NCI-H2081 (cell line): ENCODE measurements at places on chromosomes 5 and 9.

GRCh38 chr9:81971727-81972126, 16.8 kb upstream of the SPATA31D1 start:
- DNase-seq = no peak

GRCh38 chr5:19733612-19734495, 254.1 kb downstream of the CDH18 start:
- DNase-seq = no peak

DNA sequence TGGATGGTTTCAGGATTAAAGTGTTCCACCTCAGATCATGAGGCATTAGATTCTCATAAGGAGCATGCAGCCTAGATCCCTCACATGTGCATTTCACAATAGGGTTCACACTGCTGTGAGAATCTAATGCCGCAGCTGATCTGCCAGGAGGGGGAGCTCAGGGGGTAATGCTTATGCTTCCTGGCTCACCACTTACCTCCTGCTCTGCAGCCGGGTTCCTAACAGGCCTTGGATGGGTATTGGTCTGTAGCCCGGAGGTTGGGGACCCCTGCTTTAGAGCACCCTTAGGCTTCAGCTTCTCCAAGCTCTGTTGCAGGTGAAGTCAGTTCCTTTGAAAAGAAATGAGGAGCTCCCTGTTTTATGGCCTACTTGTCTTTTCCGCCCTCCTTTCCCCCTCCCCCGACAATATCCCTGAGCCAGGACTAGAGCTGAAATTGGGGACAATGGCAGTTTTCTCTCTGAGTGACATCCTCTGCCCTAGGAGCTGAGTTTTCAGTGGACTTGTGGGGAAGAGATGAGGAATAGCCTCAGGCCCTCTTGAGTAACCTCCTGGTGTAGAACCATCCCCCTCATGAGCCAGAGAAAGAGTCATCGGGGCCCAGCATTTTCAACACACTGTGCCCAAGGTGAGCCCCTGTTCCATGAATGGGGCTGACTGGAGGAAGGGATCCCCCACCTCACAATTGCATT, 16.2 kb upstream of the MAT2B start:
- DNase-seq = no peak

- DNase-seq = no peak
These were observed 2.5 kb downstream of the TMCO6 start for GRCh38 chr5:140641716-140642115.

DNA sequence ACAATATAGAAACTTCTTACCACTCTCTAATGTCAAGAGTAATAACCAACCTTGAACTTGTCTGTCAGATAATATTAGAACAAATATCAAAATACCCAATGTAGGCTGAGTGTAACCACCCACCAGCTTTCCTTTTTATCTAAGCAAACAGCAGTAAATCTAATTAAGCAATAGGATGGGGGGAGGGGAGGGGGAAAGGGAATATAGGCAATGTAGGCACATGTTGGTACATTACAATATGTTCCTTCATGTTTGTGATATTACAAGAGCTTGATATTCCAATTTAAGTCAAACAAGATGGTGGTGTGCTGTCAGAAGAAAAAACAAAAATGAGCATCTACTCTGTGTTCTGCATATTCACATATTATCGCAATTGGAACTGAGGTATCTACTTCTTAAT, 158.2 kb downstream of the DENND1A start:
- no peak for DNase-seq

- DNase-seq = no peak
These were observed 129.3 kb upstream of the LPCAT1 start for GRCh38 chr5:1652873-1653697.

- no peak for DNase-seq
These were observed 65.4 kb upstream of the FAM174A start for GRCh38 chr5:100469767-100470166.

DNA sequence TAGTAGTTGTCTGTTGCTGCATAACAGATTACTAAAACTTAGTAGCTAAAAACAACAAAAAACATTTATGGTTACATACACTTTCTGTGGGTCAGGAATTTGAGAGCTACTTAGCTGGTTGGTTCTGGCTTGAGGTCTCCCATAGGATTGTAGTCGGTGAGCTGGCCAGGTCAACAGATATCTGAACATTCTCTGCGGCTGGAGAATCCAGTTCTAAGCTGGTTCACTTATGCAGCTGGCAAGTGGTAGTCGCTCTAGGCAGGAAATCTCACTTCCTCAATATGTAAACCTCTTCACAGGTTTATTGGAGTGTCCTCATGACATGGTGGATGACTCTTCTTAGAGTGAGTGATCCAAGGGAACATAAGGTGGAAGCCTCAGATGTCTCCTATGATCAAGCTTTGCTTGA, 65.7 kb upstream of the TNFAIP8 start:
- DNase-seq = no peak

DNA sequence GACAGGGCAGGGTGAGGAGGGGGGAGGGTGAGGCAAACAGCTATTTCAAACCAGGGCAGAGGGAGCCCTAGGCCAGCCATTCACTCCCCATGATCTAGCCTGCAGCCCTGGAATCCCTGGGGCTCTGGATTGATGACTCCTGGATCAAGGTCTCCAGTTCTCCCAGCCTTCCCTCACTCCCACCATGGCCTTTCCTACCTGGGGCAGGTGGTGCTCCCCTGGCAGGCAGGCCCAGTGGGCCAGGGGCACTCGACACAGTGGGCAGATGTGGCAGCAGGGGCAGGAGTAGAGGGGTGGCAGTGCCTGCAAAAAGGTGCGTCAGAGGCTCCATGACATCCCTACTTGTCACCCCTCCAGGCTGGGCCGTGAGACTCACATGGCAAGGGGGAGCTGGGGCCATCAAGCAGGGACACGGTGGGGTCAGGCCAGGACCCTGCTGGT, 6.0 kb downstream of the KIF12 start:
- no peak for DNase-seq

- DNase-seq = no peak
These were observed 358.0 kb downstream of the ENC1 start for GRCh38 chr5:74282490-74282889.
